Stimulated activated CD8-positive, alpha-beta memory T cell treated with anti-CD3 and anti-CD28 coated beads, Interleukin-15, amount 100 ng/mL, for 24 hours (primary cell): ENCODE measurements at places on chromosomes 12 and 14.

DNA sequence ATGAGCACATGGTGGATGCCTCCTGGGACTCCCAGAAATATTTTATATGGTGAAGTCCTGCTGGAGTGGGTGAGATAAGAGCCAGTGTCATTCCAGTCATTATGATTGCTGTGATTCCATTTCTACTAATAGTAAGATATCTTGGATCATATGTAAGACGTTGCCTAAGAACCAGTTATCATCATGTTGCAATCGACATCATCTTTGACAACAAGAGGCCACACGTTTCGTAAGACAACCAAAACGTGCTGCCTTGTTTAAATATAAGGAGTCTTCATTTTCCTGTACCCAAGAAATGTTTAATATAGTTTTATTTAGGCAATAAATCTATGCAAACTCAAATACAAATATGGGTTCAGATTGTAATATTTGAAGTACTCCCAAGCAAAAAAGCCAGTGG, 58.4 kb downstream of the SPTSSA start:
- no peak for DNase-seq

GRCh38 chr14:24079491-24080141, 8.3 kb downstream of the CPNE6 start:
- no peak for DNase-seq

- no peak for DNase-seq
Observed at GRCh38 chr14:55586411-55586810, 6.4 kb downstream of the KTN1 start.

GRCh38 chr14:69695322-69696203, 71.4 kb upstream of the SRSF5 start:
- no peak for DNase-seq

GRCh38 chr14:100072783-100073346, 7.6 kb downstream of the EVL start:
- DNase-seq = no peak

GRCh38 chr14:103930051-103930604, 1.9 kb downstream of the TDRD9 start:
- DNase-seq = no peak

- no peak for DNase-seq
Observed at GRCh38 chr12:15752785-15753184, 36.4 kb downstream of the EPS8 start.

GRCh38 chr12:6020930-6021329, 75.9 kb upstream of the ANO2 start:
- DNase-seq = no peak

DNA sequence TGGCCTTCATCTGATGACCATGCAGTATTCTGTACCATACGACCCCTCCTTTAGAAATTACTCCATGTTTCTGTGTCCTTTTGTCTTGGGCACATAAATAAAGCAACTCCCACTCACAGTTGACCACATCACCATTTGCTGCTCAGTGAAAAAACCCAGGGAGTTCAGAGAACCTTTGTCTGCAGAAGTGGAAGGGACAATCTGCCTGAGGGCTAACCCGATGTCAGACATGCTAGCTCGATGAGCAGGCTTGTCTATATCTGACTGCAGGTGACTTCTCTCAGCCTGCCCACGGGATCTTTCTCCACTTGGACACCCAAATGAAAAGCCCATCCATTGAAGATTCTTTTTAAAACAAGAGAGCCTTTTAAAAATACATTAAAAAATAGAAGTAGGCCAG, 45.7 kb upstream of the GRIP1 start:
- no peak for DNase-seq

DNA sequence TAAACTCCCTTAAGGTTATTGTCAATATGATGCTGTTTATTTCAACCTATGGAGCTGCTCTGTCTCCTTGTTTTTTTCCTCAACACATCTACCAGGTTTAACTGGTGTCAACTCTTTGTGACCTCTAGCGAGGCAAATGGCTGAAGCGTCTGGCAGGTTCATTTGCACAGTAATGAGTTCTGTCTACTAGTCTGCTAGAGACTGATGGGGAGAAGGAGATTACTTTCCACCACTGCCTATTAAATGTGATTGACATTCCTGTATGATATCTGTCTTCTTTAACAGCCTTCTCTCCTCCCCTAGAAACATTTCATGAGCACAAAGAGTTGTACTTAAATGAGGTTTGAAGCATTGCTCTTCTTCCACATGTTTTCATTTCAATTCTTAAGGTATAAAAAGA, 253.7 kb downstream of the SLC6A15 start:
- DNase-seq = no peak

DNA sequence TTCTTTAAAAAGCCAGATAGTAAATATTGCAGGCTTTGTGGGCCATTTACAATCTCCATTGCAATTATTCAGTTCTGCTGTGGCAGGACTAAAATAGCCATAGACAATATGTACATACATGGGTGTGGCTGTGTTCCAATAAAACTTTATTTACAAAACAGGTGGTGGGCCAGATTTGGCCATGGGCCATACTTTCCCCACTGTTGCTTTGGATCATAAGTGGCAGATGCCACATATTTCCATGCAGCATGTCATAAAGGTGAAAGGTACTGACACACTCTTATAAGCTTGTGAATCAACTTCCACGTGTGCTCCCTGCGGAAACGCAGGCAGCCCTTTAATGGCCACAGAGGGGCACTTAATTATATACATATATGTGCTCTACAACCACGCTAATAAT, 244.4 kb upstream of the FOXN3 start:
- no peak for DNase-seq

DNA sequence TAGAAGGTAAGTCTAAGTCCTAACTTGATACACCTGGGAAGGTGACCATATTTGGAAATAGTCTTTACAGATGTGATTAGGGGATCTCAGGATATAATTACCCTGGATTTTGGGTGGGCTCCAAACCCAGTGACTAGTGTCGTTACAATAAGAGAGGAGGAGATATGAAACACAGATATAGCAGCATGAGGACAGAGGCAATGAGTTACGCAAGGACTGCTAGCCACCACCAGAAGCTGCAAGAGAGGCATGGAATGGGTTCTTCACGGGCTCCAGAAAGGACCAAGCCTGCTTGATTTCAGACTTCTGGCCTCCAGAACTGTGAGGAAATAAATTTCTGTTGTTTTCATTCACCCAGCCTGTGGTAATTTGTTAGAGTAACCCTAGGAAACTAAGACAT, 28.6 kb downstream of the FGFR1OP2 start:
- no peak for DNase-seq
